DMS53 (cell line): ENCODE measurements at places on chromosomes 1 and 21.

DNA sequence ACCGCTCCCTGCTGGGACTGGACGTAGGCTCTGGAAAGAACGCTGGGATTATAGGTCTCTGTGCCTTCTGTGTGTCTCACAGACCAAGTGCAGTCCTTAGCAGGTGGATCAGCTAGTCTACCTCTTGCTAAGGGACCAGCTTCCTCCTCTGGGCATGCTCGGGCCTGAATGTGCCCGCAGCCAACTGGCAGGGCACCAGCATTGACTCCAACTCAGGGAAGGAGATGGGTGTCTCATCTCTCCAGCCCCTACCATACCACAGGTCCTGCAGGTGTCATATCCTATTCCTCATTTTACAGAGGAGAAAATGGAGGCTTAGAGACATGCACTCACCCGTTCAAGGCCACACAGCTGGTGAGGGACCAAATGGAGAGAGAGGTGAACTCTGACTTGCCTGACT lies 340.2 kb downstream of the PTPRU start:
- DNase-seq = no peak

DNA sequence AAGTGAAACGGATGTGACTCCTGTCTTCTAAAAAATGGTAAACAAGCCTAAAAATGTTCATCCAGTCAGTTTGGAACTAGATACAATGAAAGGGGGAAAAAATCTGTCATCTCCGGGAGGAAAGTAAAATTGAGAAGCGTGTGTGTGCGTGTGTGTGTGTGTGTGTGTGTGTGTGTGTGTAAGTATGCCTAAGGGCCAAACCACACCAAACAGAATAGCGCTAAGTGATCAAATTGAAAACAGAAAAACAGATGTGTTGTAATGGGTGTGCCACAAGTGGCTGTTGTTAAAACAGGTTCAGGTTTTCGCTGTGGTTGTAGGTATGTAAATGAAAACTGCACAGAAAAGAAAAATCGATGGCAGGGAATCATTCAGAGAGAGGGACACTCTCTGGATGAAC lies 106.7 kb downstream of the RNF220 start:
- no peak for DNase-seq

DNA sequence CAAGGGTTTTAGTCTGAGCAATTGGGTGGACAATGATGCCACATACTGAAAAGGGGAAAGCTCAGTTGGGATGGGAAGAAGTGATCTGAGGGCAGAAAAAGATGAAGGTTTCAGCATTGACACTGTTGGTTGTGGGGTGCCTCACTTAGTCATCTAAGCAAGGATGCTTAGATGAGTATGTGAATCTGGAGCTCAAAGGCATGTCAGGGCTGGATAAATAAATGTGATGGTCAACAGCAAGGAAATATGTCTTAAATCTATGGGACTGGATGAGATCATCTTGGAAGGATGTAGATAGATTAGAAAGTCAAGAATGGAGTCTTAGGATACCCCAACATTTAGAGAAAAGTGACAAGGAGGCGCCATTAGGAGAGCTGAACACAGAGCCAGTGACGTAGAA lies 114.6 kb downstream of the ZBTB18 start:
- DNase-seq = no peak

DNA sequence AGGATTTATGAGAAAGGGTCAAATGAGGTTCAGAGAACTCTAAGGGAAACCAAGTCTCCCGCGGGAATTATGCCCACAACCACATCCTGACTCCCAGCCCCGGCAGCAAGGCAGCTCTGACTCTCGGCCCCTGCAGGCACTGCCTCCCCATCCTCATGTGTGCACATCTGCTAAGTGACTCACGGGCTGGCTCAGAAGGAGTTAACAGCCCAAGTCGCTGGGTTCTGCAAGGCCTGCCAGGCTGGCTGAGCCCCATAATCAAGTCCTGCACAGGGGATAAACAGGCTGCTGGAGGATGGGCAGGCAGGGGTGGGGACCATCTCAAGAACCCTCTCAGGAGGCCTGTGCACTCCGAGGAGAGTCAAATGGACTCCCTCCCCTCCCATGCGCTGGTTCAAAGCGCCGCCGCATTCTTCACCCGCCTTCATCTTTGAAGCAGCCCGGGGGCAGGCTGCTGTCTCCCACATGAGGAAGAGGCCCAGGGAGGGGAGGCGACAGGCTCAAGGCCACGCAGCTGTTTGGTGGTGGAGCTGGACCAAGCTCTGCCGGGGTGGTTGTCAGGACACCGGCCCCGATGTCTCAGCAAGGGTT lies 344.3 kb downstream of the MATN1 start:
- DNase-seq = no peak

- DNase-seq = no peak
Measured at GRCh38 chr1:170521818-170522217, 10.1 kb upstream of the GORAB start.

- peak; percentile 57 for DNase-seq
Measured at GRCh38 chr21:15826147-15826780, 96.5 kb downstream of the USP25 start.

DNA sequence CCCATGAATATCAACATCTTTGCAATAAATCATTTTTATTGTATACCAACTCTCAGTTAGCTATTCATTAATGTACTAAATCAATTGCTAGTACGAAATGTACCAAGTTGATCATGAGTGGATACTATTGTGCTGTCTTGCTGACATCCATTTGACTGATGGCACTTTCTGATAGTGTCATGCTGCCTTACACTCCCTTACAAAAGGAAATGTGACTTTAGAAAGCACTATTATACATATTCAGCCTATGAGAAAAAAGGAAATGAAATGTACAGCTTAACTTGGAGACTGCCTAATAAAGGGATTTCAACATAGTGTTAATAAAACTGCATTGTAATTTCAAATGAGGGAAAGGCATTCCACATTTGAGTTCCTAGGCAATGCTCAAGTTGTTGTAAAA lies 52.2 kb downstream of the PLA2G4A start:
- no peak for DNase-seq

DNA sequence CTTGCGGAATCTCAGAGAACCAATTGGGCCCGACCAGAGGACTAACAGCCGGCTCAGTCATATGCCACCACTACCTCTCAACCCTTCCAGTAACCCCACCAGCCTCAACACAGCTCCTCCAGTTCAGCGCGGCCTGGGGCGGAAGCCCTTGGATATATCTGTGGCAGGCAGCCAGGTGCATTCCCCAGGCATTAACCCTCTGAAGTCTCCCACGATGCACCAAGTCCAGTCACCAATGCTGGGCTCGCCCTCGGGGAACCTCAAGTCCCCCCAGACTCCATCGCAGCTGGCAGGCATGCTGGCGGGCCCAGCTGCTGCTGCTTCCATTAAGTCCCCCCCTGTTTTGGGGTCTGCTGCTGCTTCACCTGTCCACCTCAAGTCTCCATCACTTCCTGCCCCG lies 49.8 kb downstream of the ACP6 start:
- no peak for DNase-seq

DNA sequence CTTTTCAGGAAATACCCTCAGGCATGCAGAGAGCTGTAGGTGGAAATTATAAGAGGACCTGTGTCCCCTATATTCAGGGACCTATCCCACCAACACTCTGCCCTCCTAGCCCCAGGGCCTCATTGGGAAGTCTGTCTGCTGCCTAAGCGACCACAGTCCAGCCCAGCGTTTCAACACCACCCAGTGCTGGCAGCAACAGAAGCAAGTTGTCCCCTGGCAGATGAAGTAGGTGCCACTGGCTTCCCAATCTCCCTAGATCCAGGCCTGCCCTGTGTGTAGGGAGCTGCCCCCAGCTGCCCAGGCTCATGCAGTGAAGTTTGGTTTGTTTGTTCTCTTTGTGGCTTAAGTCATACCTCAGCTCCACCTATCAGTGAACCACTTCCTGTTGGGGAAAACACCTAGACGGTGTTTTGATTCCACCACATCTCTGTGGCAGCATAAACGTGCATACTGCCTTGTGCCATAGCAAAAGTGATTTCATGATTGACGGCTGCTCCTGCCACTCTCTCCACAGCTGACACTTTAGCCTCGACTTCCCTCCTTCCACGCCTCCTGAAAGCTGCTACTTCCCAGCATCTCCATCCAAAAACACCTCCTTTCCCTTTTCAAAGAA lies 8.1 kb upstream of the LEFTY1 start:
- DNase-seq = peak; percentile 97

DNA sequence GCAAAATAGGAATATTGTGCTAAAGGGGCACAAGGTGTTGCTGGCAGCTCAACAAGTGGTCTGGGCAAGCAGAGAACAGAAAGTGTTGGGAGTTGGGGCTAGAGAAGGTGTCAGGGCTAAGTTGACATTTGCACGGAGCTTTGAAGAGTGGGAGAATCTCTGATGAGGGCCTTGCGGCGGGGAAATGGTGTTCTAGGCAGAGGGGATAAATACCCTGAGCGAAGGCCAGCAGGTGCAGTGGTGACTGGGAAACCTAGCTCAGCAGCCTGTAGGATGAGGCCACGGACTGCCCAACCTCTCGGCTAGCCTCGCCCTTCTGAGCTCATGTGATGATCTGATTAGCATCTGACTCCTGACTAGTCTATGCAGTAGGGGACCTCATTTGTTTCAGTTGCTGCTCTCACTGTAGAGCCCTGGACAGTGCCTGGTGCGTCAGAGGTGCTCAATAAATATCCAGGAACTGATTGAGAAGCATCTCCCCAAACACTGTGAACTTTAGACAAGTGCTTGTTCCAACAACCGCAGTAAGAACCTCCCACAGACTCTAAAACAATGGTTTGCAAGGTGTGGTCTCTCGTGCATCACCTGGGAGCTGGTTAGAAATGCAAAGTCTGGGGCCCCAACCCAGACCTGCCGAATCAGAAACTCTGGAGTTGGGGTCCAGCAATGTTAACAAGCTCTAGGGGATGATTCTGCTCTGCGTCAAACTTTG lies 1.0 kb upstream of the FOXO6 start:
- DNase-seq = peak; percentile 67

GRCh38 chr1:54006508-54006907 lies 11.5 kb downstream of the LDLRAD1 start:
- no peak for DNase-seq
